Esophagus squamous epithelium (tissue), 5 donors: ENCODE measurements at places on chromosomes 4 and X.

DNA sequence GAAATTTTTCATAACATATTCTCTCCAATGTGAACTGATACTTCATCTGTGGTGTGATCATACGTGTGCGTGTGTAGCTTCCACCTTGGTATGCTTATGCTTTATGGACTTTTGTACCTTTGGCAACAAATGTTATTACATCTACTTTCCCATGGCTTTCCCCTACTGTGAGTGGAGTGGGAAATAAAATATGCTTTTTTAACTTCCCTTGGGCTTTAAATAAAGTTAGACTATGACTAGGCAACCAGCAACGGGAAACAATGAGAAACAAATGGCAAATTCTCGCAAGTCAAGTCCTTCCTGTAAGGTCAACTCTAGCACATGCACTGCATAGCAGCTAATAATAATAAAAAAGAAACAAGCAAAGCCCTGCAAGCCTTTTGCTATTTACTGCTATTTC, 205.0 kb upstream of the PDE5A start:
- no peak for DNase-seq
- no peak overlapping the region for H3K27ac ChIP-seq
- H3K4me3 ChIP-seq = no peak overlapping the region
- no peaks in the 10 kb centered on the region for H3K27me3 ChIP-seq
- no peaks in the 10 kb centered on the region for H3K4me1 ChIP-seq
- H3K36me3 ChIP-seq = no peaks in the 10 kb centered on the region

DNA sequence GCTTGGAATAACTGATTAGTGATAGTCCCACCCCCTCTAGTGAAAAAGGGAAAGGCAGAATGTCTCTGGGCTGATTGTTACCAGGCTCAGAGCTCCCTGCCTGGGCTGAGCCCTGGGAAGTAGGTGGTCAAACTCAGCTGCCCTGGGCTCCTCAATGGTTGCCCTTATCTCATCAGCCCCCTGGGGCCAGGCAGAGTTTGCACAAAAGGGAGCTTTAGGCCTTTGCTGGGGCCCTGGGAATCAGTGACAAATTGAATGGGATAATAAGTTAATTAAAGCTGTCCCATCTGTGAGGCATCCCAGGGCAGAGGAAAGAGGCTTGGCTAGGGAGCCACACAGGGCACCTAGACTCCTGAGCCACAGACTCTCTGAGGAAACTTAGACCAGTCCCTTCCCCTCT, 89.0 kb downstream of the EFNB1 start:
- no peak overlapping the region for H3K27ac ChIP-seq
- no peaks in the 10 kb centered on the region for H3K4me1 ChIP-seq
- DNase-seq = no peak
- no peaks in the 10 kb centered on the region for H3K36me3 ChIP-seq
- no peak overlapping the region for H3K4me3 ChIP-seq

- no peaks in the 10 kb centered on the region for H3K36me3 ChIP-seq
- DNase-seq = no peak
- H3K4me1 ChIP-seq = no peaks in the 10 kb centered on the region
- no peak overlapping the region for H3K27ac ChIP-seq
- H3K27me3 ChIP-seq = no peaks in the 10 kb centered on the region
- no peak overlapping the region for H3K4me3 ChIP-seq
Observed at GRCh38 chrX:68646421-68646820, 1.0 kb upstream of the STARD8 start.

GRCh38 chr4:2891294-2891693, 47.6 kb downstream of the ADD1 start:
- H3K27me3 ChIP-seq = no peaks in the 10 kb centered on the region
- H3K27ac ChIP-seq = no peak overlapping the region
- no peak for DNase-seq

DNA sequence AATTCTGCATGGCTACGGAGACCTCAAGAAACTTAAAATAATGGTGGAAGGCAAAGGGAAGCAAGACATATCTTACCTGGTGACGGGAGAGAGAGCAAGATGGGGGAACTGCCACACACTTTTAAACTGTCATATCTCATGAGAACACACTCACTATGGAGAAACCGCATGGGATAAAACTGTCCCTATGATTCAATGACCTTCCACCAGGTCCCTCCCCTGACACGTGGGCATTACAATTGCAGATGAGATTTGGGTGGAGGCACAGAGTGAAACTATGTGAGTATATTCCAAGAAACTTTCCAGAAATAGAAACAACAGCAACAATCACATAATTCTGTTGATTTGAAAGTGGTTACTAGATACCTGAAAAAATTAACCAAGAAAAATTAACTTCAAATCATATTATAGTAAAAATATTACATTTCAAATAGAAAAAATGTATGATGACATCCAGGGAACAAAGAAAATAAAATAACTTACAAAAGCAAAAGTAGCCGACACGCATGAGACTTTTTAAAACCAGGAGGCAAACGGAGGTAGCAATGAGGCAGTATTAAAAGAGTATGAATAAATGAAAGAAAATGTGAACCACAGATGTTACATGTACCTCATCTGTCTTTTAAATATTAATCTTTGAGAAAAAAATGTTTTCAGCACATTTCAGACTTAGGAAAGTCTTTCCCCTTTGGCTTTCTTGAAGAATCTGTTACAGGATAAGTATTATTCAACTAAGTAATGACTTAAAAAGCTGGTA, 879.5 kb downstream of the TECRL start:
- no peak overlapping the region for H3K27ac ChIP-seq
- no peak overlapping the region for H3K4me3 ChIP-seq
- no peaks in the 10 kb centered on the region for H3K4me1 ChIP-seq
- H3K36me3 ChIP-seq = no peaks in the 10 kb centered on the region
- DNase-seq = no peak

GRCh38 chr4:95118497-95118896, 360.7 kb downstream of the BMPR1B start:
- no peak overlapping the region for H3K27ac ChIP-seq
- no peak overlapping the region for H3K4me3 ChIP-seq
- DNase-seq = no peak
- H3K27me3 ChIP-seq = no peaks in the 10 kb centered on the region
- H3K4me1 ChIP-seq = no peaks in the 10 kb centered on the region

DNA sequence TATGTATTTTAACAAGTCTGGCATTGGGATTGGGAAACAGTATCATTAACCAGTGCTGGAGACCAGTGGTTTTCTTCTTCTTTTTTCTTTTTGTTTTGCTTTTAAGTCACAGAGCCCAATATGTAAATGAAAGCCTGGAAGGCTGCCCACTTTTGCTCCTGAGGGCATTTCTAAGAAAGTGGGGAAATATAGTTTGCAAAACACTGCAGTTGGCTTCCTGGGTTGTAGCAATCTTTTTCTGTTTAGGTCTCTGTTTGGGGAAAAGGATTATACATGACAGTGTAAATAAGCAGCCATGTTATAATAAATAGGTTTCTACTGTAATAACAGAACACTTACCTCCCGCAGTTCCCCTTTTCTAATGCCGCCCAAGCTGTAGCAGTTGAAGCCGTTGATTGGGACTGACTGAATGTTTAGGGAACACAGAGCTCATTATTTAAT, 105.5 kb downstream of the TMEM164 start:
- no peak overlapping the region for H3K4me3 ChIP-seq
- no peaks in the 10 kb centered on the region for H3K4me1 ChIP-seq
- H3K27ac ChIP-seq = no peak overlapping the region
- H3K36me3 ChIP-seq = no peaks in the 10 kb centered on the region
- no peaks in the 10 kb centered on the region for H3K27me3 ChIP-seq

DNA sequence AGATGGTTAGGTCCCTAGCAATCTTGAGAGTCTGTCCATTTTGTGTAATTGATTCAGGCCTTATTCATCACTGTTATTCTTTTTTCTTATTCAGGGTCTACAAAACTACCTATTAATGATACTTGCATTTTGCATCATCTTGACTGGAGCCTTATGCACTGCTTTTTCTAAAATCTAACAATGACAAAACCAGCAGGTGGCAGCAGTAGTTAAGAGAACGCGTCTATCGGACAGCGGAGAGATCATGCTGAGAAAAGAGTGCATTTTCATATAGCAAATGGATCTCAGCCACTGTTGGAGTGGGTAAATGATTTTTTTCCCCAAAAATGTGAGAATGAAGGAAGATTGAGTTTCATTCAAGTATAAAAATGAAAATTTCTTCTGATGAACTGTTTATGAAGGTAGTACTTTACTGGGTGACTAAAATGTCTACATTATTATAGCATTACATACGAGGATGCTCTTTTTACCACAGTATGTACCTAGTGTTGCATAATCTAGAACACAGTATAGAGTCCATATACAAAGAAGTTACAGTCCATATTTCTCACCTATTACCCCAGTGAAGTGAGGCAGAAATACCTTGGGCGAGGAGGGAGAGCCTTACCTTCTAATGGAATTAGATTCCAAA, 43.2 kb downstream of the TMEM144 start:
- H3K4me3 ChIP-seq = no peak overlapping the region
- no peaks in the 10 kb centered on the region for H3K36me3 ChIP-seq
- no peaks in the 10 kb centered on the region for H3K4me1 ChIP-seq

- no peaks in the 10 kb centered on the region for H3K4me1 ChIP-seq
- no peak overlapping the region for H3K4me3 ChIP-seq
- no peaks in the 10 kb centered on the region for H3K36me3 ChIP-seq
- H3K27ac ChIP-seq = no peak overlapping the region
- no peaks in the 10 kb centered on the region for H3K27me3 ChIP-seq
Observed at GRCh38 chr4:124640022-124640730, 72.4 kb downstream of the ANKRD50 start.

DNA sequence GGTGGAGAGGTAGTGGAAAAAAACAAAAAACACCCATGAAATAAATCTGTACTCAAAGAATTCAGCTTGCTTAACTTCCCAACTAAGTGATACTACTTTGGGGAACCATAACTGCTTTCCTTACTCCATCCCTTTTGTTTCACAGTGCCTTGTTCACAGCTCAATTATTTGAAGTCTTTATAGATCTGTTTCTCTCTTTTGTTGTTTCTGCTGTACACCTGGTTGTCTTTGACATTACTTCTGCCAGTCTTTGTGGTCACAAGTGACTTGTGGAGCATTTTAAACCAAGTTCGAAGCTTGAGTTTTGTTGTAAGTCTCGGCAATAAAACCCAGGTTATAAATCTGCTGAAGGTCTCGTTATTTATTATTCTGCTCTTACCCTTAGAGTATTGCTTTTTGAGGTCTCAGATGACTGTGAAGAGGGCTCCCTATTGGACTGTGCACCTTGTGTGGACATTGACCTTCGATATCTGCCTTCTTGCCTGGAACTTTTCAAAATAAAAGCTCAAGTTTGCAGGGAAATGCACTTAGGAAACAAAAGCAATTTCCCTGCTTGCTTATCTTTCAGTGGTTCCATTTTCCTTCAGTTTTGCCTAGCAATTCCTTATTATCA, 59.8 kb downstream of the ANK2 start:
- H3K27ac ChIP-seq = no peak overlapping the region
- DNase-seq = no peak
- H3K4me1 ChIP-seq = no peaks in the 10 kb centered on the region
- no peaks in the 10 kb centered on the region for H3K27me3 ChIP-seq

GRCh38 chrX:107102980-107103379, 15.6 kb downstream of the RBM41 start:
- H3K27me3 ChIP-seq = no peaks in the 10 kb centered on the region
- H3K27ac ChIP-seq = no peak overlapping the region
- H3K4me3 ChIP-seq = no peak overlapping the region
- no peaks in the 10 kb centered on the region for H3K36me3 ChIP-seq
- DNase-seq = no peak

DNA sequence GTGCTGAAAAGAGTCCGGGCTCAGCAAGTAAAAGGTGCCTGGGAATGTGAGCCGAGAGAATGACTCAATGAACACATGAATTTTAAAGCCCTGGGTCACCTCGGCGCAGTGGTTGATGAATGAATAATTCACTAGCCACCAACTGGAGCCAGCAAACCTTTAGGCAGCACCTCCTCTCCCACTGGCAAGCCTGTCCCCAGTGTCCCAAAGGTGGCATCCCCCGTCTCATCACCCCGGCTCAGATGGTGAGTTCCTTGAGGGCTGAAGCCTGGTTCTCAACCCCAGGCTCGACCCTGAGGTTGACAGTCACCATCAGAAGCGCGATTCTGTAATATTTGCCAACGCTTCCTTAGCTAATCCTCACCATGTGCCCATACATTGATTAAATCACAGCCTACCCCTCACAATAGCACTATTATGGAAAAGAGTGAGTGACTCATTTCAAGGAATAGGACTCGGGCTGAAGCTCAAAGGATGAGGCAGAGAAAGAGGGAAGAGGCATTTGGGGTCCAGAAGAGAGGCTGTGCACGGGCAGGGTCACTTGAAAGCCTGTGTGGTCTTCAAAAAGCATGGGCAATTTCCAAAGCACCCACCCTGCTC, 2.7 kb upstream of the CCNQ start:
- no peak overlapping the region for H3K27ac ChIP-seq
- no peak overlapping the region for H3K4me3 ChIP-seq
- no peaks in the 10 kb centered on the region for H3K36me3 ChIP-seq
- no peak for DNase-seq

- no peak overlapping the region for H3K27ac ChIP-seq
- H3K27me3 ChIP-seq = no peaks in the 10 kb centered on the region
- no peaks in the 10 kb centered on the region for H3K4me1 ChIP-seq
- H3K36me3 ChIP-seq = no peaks in the 10 kb centered on the region
Observed at GRCh38 chrX:133265331-133265730, 47.2 kb upstream of the TFDP3 start.

DNA sequence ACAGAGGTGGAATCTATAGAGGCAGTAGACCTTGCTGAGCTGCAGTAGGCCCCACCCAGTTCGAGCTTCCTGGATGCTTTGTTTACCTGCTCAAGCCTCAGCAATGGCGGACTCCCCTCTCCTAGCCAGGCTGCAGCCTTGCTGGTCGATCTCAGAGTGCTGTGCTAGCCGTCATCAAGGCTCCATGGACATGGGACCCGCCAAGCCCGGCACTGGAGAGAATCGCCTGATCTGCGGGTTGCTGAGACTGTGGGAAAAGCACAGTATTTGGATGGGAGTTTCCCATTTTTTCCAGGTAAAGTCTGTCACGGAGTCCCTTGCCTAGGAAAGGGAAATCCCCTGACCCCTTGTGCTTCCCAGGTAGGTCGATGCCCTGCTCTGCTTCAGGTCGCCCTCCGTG, 124.8 kb upstream of the KLF8 start:
- H3K4me1 ChIP-seq = no peaks in the 10 kb centered on the region
- no peaks in the 10 kb centered on the region for H3K36me3 ChIP-seq
- no peak for DNase-seq
- no peak overlapping the region for H3K27ac ChIP-seq
- H3K4me3 ChIP-seq = no peak overlapping the region

DNA sequence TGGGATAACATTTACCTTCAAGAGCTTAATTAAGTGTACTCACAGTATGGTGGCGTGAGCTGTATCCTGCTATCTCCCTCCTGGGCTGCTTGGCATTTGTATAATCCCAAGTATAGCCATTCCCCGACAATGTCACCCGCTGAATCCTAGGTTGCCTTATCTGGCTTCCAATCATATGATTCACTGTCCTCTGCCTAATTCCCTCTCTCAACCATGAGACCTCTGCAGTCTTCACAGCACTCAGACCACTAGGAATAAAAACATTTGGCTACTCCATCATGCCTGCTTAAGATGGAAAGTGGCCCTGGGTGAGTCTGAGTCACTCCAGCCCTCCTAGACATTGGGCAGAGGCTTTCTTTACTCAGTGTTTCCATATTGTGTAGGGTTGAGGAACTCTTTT, 28.9 kb upstream of the WDFY3 start:
- DNase-seq = no peak
- H3K27ac ChIP-seq = no peak overlapping the region
- no peaks in the 10 kb centered on the region for H3K36me3 ChIP-seq
- no peaks in the 10 kb centered on the region for H3K4me1 ChIP-seq
- H3K4me3 ChIP-seq = no peak overlapping the region
- H3K27me3 ChIP-seq = no peaks in the 10 kb centered on the region
